Stimulated activated CD8-positive, alpha-beta memory T cell treated with anti-CD3 and anti-CD28 coated beads, Interleukin-2, amount 100 ng/mL, for 1 hour (primary cell): ENCODE measurements at places on chromosomes 6 and 20.

- DNase-seq: no peak
Measured at GRCh38 chr6:167487749-167488664, 163.1 kb downstream of the TTLL2 start.

DNA sequence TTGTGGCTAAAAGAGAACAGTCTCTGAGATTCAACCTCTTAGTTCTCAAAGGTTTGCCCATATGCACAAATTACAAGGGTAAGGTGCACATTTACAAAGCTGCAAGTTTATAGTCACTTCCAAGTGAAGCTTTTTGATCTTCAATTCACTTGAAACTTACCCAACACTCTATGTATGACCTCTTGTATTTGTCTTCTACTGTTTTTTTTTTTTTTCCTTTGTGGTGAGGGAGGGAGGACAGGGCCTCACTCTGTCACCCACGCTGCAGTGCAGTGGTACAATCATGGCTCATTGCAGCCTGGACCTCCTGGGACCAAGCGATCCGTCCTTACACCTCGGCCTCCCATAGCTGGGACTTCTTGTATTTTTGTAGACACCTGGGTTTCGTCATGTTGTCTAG lies 4.5 kb upstream of the FOXO3 start:
- DNase-seq: no peak

GRCh38 chr20:41572010-41572572 lies 46.1 kb downstream of the CHD6 start:
- no peak for DNase-seq

DNA sequence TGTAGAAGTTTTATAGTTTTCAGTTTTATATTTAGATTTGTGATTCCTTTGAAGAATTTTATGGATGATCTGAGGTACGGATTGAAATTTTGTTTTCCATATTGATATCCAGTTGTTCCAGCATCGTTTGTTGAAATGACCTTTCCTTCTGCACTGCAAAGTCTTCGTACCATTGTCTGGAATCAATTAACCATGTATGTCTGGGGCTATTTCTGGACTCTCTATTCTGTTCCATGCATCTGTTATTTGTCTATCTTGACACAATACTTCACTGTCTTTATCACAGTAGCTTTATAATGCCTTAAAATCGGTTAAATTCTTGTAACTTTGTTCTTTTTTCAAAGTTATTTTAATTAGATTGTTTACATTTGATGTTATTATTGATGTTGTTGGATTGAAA lies 154.9 kb downstream of the FARS2 start:
- DNase-seq: no peak

- DNase-seq: no peak
Measured at GRCh38 chr6:21312118-21312517, 281.4 kb upstream of the SOX4 start.

GRCh38 chr6:99501762-99502161 lies 13.5 kb downstream of the USP45 start:
- no peak for DNase-seq

DNA sequence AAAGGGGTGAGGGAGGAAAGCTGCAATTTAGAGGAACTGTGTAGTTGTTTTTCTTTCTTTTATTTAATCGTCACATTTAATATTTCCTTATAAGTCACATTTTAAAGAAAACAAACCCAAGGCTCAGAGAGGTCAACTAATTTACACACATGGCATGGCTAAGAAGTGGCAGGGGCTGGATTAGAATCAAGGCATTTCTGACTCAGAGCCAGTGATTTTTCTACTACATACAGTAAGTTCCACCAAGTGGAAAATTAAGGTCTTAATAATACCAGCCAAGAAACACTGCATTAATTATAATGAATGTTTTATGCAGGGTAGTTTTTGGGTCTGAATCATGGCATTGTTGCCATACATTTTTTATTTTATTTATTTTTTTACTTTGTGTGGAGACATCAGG lies 607.7 kb upstream of the CITED2 start:
- no peak for DNase-seq

- DNase-seq: no peak
Measured at GRCh38 chr6:152416652-152417051, 220.5 kb downstream of the SYNE1 start.

GRCh38 chr6:136127873-136128272 lies 122.2 kb downstream of the MTFR2 start:
- no peak for DNase-seq

DNA sequence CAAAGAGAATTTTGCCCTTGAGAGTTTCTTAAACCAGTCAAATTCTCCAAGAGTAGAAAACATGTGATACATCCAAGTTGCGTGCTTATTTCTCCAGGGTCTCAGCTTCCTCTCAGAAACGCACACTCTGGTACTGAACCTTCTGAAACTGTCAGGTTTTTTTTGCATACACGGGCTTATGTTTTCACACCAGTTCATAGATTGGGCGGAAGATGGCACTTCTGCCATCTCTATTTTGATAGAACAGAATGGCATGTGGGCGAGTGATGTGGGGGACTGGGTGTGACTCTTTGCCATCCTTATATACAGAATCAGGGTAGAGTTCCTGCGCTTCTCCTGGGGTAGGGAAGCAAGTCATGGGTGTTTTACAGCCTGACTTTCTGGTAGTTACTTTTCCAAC lies 56.4 kb downstream of the ADTRP start:
- DNase-seq: no peak

DNA sequence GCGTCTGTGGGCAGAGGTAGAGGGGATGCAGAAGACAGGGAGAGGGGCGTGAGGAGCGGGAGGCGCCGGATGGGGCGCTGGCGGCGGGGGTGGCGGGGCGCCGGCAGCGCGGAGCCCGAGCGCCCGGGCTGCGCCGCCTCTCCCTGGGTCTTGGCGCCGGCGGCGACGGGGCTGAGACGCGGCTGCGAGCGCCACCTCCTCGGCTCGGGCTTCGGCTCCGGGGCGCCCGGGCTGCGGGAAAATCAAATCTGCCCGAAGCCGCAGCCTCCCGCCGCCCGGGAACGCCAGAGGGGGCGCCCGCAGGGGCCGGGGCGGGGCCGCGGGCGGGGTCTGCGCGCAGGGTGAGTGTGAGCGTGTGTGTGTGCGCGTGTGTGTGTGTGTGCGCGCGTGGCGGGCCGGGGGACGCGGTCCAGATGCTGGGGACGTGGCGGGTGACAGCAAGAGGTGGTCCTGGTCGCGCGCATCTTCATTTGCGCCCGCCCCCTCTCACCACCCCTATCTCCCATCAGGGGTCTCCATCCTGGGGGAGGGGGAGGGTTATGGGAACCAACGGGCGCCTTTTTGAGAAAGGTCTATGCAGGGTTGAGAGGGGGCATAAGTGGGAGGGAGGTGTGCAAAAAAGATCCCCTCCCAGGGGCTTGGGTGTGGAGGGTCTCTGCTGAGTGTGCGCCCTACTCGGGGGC lies 646 bp upstream of the CPNE5 start:
- DNase-seq: no peak

DNA sequence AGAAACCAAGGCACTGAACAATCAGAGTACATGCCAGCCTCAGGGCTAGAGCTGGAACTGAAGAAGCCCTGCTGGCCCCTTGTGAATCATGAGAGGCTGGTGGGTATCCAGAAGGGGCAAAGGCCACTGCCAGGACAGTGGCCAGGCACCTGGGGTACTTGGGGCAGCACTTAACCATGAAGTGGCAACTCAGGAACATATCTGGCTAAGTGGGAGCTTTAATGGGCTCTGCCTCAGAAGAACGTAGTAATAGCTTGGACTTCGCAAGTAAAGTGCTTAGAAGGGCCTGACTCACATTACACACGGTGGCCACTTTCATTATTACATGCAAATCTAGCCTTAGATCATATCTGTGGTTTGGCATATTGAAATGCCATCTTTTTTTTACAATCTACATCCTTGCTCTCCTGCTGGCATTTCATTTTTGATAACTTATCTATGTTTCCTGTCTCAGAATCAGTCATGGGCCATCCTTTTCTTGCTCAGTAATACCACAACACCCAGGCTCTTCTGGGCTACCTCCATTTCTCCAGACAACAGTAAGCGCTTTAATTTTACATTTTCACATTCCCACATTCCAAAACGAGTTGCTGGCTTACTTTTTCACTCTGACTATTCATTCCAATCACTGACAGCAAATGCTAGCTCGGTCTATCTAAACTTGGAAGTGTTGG lies 21.6 kb downstream of the NAPB start:
- no peak for DNase-seq

GRCh38 chr6:118896339-118897136 lies 2.6 kb downstream of the ASF1A start:
- no peak for DNase-seq

DNA sequence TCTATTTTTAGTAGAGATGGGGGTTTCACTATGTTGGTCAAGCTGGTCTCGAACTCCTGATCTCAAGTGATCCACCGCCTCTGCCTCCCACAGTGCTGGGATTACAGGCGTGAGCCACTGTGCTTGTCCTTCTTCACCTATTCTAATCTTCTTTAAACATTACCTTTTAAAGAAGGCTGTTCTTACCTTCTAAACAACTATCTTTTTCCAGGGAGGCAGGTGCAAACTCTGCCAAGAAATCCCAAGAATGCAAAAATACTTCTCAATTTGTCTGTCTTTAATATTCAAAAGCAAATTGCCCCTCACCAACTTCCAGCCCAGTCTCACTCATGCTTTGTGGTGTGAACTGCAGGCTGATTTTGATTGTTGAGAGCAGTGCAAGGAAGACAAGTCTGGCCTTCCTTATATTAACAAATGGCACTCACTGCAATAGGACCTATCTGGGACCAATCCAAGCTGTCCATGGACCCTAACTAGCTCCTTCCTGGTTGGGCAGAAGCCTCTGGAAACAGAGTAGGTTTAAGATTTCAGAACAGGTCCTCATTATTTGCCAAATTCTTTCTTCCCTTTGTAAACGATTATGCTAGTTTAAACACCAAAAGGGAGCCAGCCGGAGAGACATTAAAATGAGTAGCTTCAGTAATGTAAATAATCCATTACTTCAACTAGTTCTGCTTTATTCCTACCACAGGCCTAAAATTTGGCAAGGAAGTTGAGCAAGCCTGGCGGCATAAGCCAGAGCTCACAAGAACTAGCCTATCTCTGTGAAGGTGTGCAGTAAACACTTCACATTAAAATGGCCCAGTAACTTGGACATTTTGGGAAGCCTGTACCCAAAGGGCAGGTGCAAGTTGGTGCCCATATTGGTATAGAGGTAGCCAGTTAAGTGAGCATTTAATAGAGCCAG lies 1.6 kb downstream of the SCAND1 start:
- DNase-seq: no peak
